Stimulated activated CD4-positive, alpha-beta T cell treated with anti-CD3 and anti-CD28 coated beads, TNF-alpha, amount 100 ng/mL, for 1 hour (primary cell): ENCODE measurements at places on chromosomes 12 and 14.

DNA sequence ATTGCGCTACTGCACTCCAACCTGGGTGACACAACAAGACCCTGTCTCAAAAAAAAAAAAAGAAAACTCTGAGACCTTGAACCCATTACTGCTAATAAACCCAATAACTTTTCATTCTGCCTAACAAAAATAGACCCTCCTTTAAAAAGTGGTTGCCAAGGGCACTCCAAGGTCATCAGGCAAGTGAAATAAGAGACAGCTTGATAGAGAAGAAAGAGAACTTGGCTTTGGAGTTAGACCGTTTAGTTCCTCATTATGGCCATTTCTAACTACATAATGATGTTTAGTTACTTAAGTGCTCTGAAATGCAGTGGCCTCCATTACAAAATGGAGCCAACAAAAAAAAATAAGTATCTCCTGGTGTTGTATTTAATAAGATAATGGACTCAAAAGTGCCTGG lies 55.9 kb downstream of the PHLDA1 start:
- no peak for DNase-seq

DNA sequence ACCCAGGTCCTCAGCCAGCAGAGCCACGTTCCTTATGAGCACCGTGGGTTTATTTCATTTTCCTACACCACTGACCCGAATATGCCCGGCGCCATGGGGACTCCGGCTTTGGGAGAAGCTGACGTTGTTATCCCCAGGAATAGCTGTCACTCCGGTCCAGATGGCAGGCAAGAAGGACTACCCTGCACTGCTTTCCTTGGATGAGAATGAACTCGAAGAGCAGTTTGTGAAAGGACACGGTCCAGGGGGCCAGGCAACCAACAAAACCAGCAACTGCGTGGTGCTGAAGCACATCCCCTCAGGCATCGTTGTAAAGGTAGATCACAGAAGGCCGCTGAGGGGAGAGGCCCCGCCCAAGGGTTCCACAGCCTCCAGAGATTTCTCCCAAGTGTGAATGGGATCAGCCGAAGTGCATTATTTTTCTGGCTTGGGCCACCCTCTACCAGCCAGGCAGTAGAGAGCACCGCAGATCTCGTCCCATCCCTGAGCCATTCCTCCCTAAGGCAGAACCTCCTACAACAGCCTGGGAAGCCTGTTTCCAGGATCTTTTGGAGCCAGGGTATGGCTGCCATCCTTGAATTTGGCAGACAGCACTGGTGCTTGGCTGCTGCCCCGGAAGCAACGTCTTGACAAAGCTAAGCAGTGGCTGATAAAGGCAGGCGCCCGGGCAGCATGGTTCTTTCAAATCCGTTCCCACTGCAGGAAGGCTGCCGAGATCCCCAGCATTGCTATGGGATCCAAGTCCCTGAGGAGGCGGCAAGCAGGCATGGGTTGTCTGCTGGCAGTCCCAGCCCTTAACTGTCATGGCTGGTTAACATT lies 17.8 kb downstream of the CDK2AP1 start:
- no peak for DNase-seq

DNA sequence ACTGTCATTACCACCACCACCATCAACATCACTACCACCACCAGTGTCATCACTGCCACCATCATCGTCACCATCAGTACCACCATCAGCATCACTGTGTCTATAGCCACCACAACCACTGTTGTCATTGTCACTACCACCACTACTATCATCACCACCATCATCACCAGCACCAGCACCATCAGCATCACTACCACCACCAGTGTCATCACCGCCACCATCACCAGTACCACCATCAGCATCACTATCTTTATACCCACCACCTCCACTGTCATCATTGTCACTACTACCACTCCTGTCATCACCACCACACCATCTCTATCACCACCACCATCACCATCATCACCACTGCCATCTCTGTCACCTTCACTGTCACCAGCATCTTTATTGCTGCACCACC lies 60.6 kb downstream of the BEGAIN start:
- DNase-seq = no peak

- no peak for DNase-seq
These were observed 39.4 kb upstream of the PPP1CC start for GRCh38 chr12:110782094-110782493.

DNA sequence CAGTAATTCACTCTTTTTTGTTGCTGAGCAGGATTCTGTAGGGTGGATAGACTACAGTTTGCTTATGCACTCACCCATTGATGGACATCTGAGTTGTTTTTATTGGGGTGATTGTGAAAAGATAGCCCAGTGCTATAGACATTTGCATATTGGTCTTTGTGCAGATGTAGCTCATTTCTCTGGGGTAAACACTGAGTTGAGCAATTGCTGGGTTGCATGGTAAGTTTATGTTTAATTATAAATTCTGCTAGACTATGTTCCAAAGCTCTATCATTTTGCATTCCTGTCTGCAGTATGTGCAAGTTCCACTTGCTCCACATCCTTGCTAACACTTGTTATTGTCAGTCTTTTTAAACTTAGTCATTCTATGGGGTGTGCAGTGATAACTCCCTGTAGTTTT lies 65.4 kb upstream of the RFLNA start:
- DNase-seq = no peak

- DNase-seq = no peak
These were observed 58.6 kb upstream of the MYF6 start for GRCh38 chr12:80648881-80649280.

GRCh38 chr14:50714450-50715073 lies 46.5 kb upstream of the SAV1 start:
- DNase-seq = no peak

DNA sequence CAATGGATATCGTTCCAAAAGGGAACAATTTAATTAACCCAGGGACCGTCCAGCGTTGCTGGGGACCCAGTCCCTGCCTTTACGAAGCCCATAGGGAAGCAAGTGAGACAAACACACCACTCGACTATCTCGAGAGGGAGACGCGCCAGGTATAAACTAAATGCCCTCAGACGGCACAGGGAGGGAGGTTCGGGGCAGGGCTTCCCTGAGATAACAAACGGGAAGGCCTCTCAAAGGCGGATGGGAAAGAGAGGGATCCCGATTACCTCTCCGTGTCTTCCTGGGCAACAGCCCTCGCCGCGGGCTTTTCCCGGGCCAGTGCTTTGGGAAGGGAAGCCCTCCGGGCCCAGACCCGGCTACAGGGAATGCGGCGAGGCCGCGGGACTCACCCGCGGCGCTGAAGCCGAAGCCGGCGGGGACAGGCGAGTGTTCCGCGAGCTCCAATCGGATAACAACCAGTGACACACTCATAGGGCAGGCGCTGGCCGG lies 390 bp downstream of the BRAP start:
- no peak for DNase-seq

GRCh38 chr12:30546121-30546520 lies 149.5 kb downstream of the IPO8 start:
- DNase-seq = no peak

DNA sequence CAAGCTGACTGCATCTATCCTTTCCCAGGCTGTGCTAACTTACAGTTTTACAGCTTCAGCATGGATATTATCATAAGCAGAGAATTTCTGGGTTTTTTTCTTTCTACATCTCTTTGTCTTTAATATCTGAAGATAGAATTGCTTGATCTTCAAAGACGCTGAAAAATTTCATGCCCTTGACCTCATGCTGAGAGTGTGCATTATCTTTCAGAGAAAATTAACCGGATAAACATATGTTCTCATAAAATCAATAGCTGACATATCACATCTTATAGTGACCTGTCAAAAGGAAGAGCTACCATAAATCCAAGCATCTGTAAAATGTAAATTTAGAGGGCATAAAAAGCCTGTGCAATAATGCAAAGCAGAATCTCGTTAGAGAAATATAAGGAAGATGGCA lies 1704.1 kb upstream of the FLRT2 start:
- no peak for DNase-seq

GRCh38 chr14:94345344-94346064 lies 22.4 kb upstream of the SERPINA6 start:
- no peak for DNase-seq

DNA sequence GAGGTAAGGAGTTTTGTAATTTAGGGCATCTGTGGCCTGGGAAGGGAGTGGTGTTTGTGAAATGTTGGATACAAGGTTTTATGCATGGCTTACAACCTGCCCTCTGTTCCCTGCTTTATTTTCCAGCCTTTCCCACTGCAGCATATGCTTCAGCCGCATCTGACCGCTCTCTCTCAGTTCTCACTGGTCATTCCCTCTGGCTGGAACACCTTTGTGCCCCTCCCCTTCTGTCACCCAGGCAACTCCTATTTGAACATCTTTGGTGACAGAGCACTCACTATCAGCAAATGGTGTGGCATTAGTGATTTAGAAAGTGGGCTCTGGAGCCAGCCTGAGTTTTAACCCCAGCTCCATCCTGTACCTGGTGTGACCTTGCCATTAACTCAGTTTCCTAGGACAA lies 47.5 kb upstream of the SMCO2 start:
- DNase-seq = no peak

DNA sequence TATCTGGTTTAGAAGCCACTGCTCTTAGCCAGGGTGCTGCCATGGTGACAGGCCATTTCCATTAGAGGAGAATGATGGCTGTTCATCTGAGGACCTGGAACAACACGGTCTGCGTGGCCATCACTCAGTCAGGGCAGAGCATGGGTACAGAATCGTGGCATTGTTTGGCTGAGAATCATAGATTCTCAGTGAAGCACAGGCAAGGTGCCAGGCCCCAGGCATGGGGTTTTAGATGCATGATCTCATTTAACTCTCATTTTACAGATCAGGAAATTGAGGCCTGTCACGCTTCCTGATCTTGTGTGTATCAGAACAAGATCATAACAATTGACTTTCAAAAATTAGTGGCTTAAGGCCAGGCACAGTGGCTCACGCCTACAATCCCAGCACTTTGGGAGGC lies 26.8 kb upstream of the IRF2BPL start:
- DNase-seq = no peak

GRCh38 chr12:25502118-25502517 lies 51.0 kb downstream of the LMNTD1 start:
- DNase-seq = no peak

DNA sequence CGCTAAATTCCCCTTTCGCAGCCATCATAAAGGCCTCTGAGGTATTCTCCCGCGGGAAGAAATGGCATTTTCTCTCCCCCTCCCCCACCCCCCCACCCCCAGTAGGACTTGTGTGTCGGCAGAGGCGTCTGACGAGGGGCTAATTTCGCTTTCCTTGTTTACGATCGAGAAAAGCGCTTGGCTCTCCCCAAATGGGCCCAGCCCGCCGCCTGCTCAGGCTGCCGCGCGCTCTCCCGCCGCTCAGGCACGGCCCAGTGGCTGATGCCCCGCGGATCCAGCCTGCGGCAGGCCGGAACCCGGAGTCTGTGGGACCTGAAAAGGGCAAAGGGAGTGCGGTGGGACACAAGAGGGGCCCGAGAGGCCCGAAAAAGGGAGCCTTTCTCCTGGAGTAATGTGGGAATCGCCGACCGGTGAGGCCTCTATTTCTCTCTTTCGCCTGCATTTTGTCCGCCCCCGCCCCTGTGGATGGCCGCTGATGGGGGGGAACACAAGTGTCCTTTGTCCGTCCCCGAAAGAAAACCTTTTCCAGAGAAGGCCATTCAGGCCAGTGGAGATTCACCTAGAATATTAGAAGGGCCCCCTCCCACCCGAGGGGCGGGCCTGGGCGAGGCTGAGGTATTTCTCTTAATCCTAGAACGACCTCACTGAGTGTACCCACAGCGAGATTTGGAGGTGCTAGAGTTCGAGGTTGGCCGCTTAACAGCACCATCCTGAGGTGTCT lies 9.0 kb upstream of the HOXC6 start:
- no peak for DNase-seq

GRCh38 chr12:76057326-76057725 lies 25.8 kb upstream of the PHLDA1 start:
- no peak for DNase-seq

DNA sequence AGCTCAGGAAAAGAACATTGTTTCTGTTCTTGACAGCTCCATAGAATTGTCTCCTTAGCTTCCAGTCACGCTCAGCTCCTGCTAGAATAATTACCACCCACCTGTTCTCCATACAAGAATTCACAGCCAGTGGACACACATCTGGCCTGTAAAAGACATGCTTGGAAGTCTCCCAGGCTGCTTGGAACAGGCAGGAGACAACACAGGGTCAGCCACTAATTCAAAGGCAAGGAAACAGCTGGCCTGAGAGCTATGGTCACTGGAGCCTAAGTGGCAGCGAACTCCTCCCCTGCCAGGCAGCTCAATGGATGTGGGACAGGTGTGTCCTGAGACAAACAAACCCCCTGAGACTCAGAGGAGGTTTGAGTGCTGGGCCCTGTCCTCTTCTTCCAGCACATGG lies 22.9 kb upstream of the LTBP2 start:
- DNase-seq = no peak

- DNase-seq = no peak
These were observed 88.1 kb downstream of the PPP2R5E start for GRCh38 chr14:63454863-63455622.

DNA sequence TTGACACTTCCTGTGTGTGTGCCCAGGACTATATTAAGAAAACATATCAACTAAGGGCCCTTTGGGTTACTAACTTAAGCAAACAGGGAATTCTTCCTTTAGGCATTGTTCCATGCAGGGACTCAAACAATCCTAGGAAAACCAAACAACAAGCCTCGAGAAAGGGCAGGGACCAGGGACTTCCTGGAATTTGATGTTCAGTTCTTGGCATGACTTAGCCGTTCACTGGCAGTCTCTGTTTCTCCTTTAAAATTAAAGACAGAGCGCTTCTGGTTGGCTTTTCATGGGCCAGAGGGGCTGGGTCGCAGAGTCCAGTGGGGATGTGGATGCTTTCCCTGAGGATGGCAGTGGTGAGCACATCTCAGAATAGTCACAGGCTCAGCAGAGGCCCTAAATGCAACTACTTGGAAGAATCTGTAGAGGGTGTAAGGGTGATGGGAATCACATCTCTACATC lies 35.2 kb downstream of the RNFT2 start:
- DNase-seq = no peak

- DNase-seq = no peak
These were observed 32.3 kb upstream of the KRAS start for GRCh38 chr12:25283006-25283405.

GRCh38 chr12:24839268-24839791 lies 109.6 kb downstream of the BCAT1 start:
- peak; percentile 35 for DNase-seq

DNA sequence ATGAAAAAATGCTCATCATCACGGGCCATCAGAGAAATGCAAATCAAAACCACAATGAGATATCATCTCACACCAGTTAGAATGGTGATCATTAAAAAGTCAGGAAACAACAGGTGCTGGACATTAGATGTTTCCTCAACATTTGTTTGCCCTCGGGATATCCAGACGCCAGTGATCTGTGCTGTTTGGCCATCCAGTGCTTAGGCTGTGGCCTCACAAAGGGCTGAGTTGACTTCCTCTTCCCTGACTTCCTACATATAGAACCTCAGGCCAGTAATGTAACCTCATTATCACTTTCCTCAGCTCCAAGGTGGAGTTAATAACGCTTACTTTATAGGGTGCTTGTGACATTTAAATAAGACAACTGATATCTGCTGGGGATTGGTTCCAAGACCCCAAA lies 51.8 kb downstream of the SLC15A5 start:
- DNase-seq = no peak

DNA sequence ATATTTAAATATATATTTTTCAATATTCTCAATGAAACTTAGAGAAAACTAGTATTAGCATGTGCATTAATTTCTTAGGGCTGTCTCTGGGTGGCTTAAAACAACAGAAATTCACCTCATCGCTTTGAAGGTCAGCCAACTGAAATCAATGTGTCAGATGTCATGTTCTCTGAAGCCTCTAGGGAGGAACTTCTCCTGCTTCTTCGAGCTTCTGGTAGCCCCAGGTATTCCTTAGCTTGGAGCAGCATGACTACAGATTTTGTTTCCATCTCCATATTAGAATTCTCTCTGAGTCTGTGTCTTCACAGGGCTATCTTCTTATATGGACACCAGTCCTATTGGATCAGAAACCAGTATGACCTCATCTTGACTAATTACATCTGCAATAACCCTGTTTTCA lies 221.5 kb downstream of the PDZRN4 start:
- DNase-seq = no peak
